A673 (cell line): ENCODE measurements at places on chromosomes 2 and 18. TPM values are rescaled to one million over a fixed set of nuclear protein-coding genes. Genes with fewer than 3 reads are reported as not detected.

The UGT1A3 gene
- total RNA-seq = not detected in 2 replicates

- H3K4me1 ChIP-seq = no peaks in the 10 kb centered on the region
- peak; percentile 42 for DNase-seq
- H3K36me3 ChIP-seq = peaks cover 8% of the 10 kb centered on the region
- H3K27me3 ChIP-seq = no peaks in the 10 kb centered on the region
- no peak overlapping the region for H3K27ac ChIP-seq
- H3K4me3 ChIP-seq = no peak overlapping the region
Observed at GRCh38 chr18:76380791-76381405, 114.1 kb downstream of the ZNF516 start.

The EPB41L5 gene
- 25.8 and 26.5 TPM in 2 replicates for total RNA-seq

DNA sequence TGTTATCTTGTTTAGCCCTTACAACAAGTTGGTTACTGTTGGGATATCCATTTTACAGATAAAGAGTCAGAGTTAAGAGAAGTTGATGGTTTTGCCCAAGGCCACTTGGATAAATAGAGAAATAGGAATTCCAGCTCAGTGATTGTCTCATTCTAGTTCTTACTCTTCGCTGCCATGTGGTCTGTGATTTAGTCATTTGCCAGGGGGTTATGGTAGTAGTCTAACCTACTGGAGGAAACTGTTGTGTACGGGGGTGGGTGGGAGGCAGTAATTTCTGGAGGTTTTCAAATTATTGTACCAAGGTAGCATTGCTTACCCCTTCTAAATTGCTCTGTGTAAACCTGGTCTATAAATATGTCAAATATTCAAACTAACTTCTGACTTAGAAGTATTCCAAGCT, 110.4 kb downstream of the MAP2 start:
- no peak overlapping the region for H3K27ac ChIP-seq
- H3K4me3 ChIP-seq = no peak overlapping the region
- H3K27me3 ChIP-seq = no peaks in the 10 kb centered on the region
- DNase-seq = no peak

DNA sequence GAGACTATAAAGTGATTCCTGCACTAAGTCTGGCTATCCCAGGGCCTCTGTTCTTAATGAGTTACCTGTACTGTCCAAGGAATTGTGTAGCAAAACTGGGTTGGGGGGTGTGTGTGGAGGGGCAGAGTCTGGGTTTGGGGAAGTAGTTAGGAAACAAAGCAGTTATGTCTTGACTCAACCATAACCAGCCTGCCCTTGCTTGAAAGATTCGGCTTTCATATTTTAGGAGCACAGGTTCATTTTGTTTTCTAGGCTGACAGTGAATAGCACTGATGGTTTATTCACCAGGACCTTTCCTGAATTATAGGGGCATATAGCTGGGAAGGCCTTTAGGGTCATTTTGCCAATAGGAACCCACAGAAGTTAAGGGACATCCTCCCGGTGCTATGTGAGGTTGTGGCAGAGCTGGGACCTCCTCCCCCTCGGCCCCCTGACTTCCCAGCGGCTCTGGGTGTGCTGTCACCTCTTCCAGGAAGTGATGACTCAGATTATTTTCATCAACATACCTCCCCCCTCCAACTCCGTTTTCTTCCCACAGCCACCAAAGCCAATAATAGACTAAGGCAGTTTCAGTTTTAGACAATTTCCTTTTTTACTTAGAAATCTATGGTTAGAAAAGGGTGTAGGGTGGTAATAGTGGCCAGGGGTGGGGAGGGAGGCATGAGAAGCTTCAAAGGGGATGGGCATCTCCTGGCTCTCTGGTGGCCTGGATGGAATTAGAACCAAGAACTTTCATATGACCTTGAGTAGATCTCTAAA, 44.8 kb downstream of the SETBP1 start:
- H3K27me3 ChIP-seq = no peaks in the 10 kb centered on the region
- no peaks in the 10 kb centered on the region for H3K36me3 ChIP-seq
- peaks cover 35% of the 10 kb centered on the region for H3K4me1 ChIP-seq
- H3K4me3 ChIP-seq = no peak overlapping the region

The LIPT1 gene
- 6.3 and 7.4 TPM in 2 replicates for total RNA-seq

DNA sequence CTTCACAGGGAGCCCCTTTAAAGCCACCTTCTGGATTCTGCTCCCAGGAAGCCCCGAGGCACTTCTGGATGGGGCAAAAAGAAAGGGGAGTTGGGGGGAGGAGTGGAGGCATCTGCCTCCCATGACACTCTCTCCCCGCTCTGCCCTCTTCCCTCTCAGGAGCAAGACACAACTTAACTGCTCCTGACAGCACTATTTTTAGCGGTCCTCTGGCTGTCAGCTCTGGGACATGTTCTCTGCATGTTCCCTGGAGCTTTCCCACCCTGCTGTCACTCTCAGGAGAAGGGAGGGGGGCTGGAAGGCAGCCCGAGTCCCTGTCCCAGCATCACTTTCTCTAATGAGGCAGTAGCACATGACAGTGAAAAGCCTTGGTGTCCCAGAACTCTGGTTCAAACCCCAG, 32.3 kb downstream of the PLB1 start:
- no peak overlapping the region for H3K27ac ChIP-seq
- no peak overlapping the region for H3K4me3 ChIP-seq
- DNase-seq = no peak
- peaks cover 4% of the 10 kb centered on the region for H3K27me3 ChIP-seq

The STEAP3 gene
- total RNA-seq = 19.3 and 20.3 TPM in 2 replicates

- no peak overlapping the region for H3K4me3 ChIP-seq
- no peaks in the 10 kb centered on the region for H3K36me3 ChIP-seq
- H3K27ac ChIP-seq = no peak overlapping the region
- DNase-seq = no peak
Observed at GRCh38 chr2:57656198-57656597, 390.4 kb upstream of the VRK2 start.

DNA sequence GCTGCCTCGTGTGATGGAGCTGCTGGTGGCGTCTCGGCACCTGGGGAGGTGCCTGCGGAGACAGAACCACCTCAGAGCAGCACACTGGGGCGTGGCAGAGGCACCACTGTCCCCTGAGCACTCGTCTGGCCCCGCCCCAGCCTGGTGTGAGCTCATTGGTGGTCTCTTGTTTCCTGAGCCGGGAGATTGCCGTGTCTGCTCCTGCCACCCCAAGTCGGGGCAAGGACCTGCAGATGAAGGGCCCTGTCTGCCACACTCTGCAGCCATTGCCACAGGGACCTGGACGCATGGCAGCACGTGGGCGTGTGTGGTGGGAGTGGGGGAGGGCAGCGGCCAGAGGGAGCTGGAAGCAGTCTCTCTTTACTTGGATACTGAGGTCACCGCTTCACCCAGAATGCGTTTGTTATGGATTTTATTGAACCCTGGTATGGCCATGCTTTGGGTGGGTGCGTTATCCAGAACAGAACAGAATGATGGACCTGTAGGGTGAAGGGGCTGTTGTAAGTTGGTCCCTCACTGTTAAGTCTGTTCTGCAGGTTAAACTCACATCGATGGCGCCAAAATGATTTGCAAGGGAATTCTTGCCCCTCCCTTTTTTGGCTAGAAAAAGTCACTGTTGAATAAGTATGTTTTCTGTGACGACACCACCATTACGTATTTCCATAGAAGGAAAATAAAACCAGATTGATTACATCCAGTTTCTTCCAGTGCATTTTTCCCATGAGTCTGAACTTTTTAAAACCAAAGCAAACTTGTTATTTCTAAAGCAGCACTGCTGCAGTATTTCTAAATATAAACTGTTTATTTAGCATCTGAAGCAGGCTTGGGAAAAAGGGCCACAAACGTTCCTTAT, 92.0 kb downstream of the USP40 start:
- no peaks in the 10 kb centered on the region for H3K4me1 ChIP-seq
- no peak overlapping the region for H3K27ac ChIP-seq
- no peak for DNase-seq

DNA sequence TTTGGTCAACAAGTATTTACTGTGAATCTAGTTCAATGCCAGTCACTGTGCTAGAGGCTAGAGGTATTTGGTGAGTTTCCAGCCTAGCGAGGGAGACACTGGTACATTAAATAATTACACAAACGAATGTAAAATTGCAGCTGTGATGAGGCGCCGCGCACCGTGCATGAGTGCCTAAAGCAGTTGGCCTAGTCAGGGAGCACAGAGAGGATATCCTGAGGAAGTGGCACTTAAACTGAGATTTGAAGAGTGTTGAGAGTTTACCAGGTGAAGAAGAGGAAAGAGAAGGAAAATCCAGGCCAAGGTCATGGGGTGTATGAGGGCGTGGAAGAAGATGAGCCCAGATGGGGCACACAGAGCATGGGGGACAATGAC, 157.6 kb upstream of the NDUFV2 start:
- no peak overlapping the region for H3K27ac ChIP-seq
- no peak for DNase-seq
- H3K4me3 ChIP-seq = no peak overlapping the region
- H3K4me1 ChIP-seq = no peaks in the 10 kb centered on the region

DNA sequence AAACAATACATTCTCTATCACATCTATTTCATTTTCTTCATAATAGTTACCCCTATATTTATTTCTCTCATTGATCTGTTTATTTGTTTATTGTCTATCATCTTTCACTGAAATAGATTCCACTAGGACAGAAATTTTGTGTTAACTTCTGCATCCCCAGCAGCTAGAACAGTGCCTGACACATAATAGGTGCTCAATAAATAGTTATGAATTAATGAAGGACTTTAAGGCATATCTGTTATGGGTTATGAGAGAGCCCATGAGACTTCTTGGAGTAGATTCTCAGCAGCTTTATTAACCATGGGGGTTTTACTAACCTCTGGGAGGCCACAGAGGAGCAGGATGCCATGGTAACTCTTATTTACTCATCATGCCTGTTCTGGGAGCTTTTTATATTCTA, 144.6 kb downstream of the CDC42EP3 start:
- H3K27ac ChIP-seq = no peak overlapping the region
- peaks cover 18% of the 10 kb centered on the region for H3K4me1 ChIP-seq
- no peaks in the 10 kb centered on the region for H3K27me3 ChIP-seq
- no peak overlapping the region for H3K4me3 ChIP-seq

- no peak for DNase-seq
- H3K4me1 ChIP-seq = peaks cover 29% of the 10 kb centered on the region
- peak overlapping the region; percentile 97 for H3K27ac ChIP-seq
- no peaks in the 10 kb centered on the region for H3K27me3 ChIP-seq
- H3K4me3 ChIP-seq = peak overlapping the region; percentile 96
- peaks cover 8% of the 10 kb centered on the region for H3K36me3 ChIP-seq
Observed at GRCh38 chr2:240585681-240586197, 795 bp upstream of the CAPN10 start.
